ENCODE measurements at places on chromosomes 1 and 21.

DNA sequence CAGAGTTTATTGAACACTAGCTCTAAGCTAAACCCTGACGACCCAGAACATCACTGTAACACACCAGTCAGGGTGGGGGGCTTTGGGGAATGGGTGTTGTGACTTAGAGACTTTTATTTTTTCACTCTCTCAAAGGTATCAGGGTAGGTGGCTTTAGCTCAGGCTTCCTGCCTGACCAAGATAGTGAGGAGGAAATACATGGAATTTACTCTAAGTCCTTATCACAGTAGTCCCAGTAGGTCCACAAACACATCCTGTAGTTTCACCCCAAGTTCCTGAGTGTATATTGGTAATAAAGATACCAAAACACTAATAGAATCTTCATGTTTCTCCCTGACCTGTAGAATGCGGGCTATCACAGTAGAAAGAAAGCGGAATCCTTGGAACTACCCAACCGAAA lies 15.1 kb downstream of the GJA5 start:
- DNase-seq, result no peak

DNA sequence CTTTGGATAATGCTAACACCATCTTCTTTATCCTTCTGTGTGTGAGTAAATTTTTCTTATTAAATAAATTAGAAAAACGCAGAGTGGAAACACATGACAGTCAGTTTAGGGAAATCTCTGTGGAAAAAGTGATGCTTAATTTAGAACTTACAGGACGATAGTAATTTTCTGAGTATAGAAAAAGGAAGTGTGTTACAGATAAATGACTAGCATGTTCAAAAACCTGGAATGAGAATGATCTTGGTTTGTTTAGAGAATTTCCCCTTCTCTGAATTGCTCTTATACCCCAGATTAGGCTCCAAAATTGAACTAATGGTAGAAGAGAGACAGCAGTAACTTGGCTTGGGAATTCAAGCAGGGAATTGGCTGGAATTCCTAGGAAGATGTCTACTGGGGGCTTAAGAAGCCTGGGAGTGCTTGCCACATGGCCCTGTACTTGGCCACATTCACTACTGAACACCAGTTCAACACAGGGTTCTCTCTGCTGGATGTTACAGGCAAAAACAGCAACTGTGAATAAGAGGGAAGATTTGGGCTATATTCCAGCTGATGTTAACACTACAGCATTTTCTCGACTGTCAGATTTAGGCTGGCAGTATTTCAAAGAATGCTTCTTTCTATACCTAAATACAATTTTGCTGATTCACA lies 1004.2 kb downstream of the TTLL7 start:
- no peak for DNase-seq

DNA sequence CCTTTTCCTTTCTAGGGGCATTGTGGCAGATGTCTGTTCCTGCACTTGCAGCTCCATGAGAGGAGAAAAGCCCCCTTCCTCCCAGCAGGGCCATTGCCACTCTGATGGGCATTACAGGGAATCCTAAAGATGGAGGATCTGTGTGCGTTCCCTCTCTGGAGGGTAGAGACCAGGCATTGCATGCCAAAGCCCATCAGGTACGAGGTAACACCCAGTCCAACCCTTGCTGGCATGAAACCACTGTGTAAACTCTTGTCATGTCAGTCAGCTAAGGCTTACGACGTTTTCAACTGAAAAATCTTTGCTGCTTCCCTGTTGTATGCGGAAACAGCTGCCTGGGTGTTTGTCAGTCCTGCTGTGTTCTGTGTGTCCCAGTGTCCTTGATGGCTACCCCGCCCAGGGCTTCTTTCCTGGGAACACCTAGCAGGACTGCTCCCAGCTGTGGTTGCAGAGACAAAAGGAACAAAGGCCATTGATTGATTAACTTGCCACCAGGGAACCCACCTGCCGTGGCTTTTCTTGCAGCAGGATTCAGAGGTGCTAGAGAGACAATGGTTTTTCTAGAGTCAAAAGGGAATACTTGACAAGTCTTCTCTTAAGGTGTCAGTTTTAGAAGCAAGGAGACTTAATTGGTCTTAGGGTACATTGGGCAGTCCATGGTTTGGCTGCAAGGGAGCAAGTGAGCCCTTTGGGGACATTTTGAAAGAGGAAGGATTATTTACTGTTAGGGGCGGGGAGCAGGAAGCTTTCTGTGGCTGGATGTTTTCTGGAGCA lies 24.6 kb downstream of the B3GALT5 start:
- DNase-seq, result no peak

DNA sequence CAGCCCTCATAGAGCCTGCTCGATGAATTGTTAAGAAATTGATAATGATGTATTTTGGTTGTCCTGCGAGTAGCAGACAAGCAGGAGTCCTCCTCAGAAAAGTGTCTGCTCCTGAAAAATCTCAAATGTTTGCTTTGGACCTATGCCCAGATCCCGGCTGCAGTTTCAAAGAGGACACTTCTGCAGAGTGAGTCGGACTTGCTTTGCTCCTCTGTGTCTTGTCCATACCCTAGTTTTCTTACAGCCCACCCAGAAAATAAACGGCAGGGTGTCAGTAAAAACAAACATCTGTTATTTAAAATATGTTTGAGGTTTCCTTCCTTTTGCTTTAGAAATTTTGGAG lies 2.8 kb downstream of the S100A10 start:
- no peak for DNase-seq

GRCh38 chr21:34535886-34536285 lies 23.9 kb upstream of the KCNE1 start:
- DNase-seq, result no peak

DNA sequence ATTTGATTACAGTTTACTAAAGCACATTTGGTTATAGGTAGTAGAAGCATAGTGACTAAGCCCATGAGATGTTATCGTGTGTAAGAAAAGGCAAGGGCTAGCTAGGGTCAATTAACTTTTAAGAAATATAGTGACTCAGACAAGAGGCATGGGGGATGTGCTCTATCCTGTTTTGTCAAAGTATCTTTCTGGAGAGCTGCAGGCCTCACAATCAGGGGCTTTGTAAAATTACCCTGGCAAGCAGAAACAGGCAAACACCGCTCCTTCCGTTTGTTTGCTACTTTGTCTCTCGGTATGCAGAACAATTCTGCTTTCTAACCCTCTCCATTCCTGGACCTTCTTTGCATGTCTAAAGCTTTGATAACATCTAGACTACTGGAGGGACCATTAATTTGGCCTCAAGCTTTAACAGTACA lies 26.1 kb upstream of the ZNF697 start:
- DNase-seq, result no peak

- DNase-seq, result peak; percentile 94
Observed at GRCh38 chr1:236281654-236282424, at the start of gene ERO1B. TSS of gene ERO1B (minus strand) at chr1:236281958. CDS start at chr1:236281783, 175 bp downstream.

DNA sequence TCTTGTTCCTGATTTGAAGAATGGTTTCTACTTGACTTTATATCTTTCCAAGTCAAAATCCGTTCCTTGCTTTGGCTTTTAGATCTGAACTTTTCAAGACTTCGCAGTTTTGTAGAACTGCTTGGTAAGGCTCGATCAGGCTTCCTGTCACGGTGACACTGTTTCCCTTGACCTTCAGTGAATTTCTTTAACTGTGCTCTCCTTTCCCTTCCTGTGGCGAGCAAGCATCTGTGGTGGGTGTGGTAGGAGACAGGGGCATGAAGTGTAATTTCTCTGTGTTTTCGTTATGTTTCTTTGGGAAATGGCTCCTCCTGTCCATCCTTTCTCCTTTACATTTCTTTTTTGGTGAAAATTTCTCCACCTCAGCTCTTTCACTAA lies 10.4 kb downstream of the STYXL2 start:
- no peak for DNase-seq

GRCh38 chr1:220271706-220272046 lies 577 bp downstream of the RAB3GAP2 start:
- DNase-seq, result peak; percentile 1

GRCh38 chr21:45509566-45510465 lies 32.4 kb downstream of the SLC19A1 start:
- no peak for DNase-seq

GRCh38 chr1:18783705-18784481 lies 75.6 kb downstream of the TAS1R2 start:
- DNase-seq, result no peak

DNA sequence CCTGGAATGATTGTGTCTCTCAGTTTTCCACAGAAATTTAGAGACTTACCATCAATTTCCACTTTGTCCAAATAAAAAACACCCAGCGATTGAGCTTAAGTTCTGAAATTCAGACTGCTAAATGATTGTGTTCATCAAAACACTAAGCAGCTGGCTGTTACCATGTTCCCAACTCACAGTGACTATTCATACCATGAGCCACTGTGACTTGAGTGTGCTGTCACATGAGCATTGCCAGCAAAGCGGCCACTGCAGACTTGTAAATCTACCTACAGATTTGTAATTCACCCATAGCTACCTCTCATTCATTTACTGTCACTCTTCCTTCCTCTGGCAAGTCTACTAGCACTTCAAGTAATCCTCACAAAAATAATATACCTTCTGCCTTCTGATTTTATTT lies 17.2 kb upstream of the PRKAB2 start:
- no peak for DNase-seq

GRCh38 chr1:62181532-62181931 lies 13.1 kb upstream of the L1TD1 start:
- no peak for DNase-seq

- no peak for DNase-seq
Observed at GRCh38 chr1:27109103-27109822, 45.7 kb downstream of the SLC9A1 start.

DNA sequence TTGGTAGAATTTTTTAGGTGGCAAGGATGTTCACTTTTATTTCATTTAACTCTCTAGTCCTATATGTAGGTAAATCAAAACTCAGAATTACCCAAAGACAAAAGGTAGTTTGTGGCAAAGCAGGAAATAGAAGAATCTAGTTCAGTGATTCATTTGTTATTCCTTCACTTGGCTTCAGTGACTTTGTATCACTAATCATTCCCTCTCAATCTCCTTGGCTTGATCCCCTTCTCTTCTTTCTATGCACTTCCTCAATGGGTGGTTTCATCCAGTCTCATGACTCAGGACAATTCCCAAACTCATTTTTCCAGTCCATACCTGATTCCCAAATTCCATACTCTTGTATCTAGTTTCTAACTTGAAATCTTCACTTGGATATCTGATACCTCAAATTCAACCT lies 64.9 kb downstream of the PRKACB start:
- DNase-seq, result no peak

DNA sequence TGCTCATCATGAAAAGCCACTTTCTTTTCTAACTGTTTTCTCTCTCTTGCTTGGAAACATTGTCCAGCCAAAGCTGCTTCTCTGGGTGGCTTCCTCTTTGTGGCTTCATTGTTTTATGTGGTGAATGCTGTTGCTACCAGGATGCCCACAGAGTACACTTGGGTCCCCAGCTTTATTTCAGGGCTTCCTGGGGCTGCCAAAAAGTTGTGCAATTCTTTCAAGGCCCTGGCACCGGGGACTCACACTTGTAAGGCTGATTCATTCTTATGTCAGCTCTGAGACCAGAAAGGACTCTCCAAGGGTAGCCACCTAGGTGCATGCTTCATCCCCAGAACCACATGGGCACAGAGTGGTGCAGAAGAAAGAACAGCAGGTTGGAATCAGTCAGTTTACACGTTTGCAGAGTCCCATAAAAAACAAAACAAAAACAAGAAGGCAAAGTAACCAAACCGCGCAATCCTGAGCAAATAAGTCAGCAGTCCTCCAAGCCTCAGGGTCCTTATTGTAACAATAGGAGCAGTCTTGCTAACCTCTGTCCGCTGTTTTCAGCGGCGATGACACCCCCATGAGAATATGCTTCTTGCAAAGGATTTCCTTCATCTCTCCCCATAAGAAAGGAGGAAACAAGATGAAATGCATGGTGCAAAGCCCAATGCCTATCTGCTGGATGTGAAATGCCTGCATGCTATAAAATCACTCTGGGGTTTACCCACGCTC lies 89.9 kb upstream of the SSX2IP start:
- peak; percentile 14 for DNase-seq

GRCh38 chr21:44818640-44819011 lies 764 bp upstream of the SUMO3 start:
- DNase-seq, result no peak

GRCh38 chr1:200542162-200542561 lies 78.4 kb downstream of the KIF14 start:
- no peak for DNase-seq

- DNase-seq, result no peak
Observed at GRCh38 chr1:161388639-161389038, 21.0 kb upstream of the CFAP126 start.

DNA sequence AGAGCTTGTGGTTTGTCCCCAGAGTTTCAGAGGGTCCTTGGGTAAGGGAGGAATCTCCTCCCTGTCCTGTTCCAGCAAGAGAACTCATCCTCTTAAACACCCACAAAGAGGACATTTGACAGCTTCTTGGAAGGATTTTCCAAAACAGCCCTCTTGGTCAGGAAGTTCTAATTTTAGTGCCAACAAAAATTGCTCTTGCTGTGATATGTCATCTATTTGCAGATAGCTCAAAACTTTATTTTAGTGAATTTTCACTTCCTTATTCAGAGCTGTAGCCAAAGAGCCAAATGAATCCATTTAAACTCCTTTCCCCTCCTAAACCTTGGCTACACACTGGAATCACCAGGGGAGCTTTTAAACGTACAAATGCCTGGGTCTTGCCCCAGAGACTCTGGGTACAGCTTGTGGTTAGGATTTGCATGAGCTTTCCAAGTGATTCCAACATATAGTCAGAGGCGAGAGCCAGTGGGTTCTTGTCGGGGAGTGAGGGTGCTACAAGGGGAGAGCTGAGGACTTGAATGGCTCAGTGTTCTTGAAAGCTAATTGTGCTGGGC lies 11.8 kb upstream of the RASSF5 start:
- no peak for DNase-seq

DNA sequence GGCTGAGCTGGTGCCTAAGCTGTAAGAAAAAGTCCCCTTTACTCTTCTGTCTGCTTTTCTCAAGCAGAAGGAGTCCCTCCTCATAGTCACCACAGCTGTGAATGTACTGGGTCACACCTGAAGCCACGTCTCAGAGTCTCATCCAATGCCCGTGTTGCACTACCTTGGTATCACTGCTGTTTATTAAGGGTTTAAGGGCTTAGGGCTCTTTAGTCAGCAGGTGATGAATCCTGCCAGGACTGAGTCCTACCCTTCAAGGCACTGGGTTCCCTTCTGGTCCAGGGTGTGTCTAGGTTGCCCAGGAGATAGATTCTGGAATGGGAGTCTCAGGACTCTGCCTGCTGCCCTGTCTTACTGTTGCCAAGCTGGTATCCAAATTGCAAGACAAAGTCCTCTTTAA lies 33.4 kb upstream of the ROR1 start:
- no peak for DNase-seq

All from hippocampal formation (tissue), 2 donors.